Muscle of leg (tissue), 16 donors: ENCODE measurements at places on chromosomes 16 and 17. TPM values are rescaled to one million over a fixed set of nuclear protein-coding genes. Genes with fewer than 3 reads are reported as not detected.

DNA sequence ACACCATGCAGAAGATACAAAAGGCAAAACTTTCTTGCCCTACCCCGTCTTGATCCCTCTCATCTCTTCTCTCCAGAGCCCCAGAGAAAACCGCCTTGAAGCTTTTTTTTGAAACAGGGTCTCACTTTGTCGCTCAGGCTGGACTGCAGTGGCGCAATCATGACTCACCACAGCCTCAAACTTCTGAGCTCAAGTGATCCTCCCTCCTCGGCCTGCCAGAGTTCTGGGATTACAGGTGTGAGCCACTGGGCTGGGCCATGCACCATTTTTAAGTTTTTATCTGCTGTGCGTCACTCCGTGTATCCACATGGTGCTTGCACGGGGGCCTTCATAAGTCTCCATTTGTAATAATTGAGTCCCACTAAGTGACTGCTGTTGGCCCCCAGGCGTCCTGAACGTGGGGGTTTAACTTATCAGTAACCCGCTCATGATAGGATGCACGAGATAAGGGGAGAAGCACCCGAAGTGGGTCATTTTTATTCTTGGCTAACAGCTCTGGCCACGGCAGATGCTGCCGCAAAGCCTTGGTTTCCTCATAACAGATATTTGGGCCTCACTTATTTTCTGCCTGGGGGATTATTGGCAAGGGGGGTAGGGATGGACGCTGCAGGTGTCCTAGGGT lies 8.6 kb downstream of the DNAH17 start:
- no peak for DNase-seq

GRCh38 chr17:44004761-44005526 lies 522 bp downstream of the NAGS start:
- DNase-seq = no peak

DNA sequence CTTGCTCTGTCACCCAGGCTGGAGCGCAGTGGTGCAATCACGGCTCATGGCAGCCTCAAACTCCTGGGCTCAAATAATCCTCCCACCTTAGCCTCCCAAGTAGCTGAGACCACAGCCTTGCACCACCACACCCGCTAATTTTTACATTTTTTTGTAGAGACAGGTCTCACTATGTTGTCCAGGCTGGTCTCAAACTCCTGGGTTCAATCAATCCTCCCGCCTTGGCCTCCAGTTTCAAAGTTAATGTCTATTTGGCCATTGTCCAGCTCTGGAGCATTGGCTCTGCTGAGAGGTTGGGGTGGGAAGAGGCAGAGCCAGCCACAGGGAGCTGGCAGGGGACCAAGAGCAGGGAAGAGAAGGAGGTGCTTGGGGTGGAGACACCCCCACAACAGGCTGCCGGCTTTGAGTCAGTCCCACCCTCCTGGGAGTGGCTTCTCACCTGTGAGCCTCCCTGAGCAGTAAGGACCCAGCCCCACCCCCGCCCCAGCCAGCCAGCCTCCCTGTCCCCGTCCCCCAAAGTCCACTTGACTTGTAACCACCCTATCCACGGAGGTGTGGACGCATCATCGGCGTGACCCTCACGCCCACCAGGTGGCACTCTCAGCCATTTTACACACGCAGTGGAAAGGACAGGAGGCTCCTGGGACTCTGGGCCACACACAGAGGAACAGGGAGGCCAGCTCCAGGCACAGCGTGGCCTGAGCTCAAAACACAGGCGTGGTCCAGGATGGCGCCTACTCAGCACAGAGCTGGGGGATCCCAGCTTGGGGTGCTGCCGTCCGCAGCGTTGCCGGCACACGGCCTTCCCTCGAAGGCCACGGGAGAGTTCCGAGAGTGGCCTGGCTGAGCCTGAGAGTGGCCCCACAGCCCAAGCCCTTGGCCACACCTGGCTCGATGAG lies 22.8 kb upstream of the PVALEF start:
- peak; percentile 90 for DNase-seq

DNA sequence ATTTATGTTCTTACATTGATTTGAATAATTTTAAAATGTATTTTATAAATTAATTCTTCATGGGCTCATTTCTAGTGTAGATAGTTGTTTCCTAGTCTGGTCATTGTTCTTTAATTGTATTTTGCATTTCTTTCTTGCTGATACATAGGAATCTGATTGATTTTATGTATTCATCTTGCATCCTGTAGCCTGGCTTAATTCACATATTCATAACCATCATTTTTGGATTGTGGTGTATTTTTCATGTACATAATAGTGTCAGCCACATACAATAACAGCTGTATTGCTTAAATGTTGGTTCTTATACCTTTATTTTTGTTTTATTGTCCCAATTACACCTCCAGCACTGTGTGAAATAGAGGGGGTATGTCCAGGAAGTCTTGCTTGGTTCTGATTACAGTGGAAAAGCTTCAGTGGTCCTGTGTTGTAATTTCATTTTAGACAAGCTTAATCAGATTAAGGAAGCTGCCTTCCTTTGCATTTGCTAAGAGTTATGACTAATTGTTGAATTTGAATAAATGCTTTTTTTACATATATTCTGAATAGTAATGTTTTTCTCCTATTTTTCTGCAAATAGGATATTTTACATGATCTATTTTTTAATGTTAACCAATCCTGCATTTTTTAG lies 103.7 kb downstream of the USP22 start:
- no peak for DNase-seq

- DNase-seq = no peak
These were observed 75.2 kb upstream of the TRAP1 start for GRCh38 chr16:3792472-3793012.

GRCh38 chr17:72430611-72431432 lies 310.0 kb downstream of the SOX9 start:
- DNase-seq = no peak

The TPSAB1 gene
- 2.6 TPM for total RNA-seq

The CEP20 gene
- total RNA-seq = 27.0 TPM
